T-helper 1 cell (primary cell): ENCODE measurements at places on chromosomes 2 and 18.

DNA sequence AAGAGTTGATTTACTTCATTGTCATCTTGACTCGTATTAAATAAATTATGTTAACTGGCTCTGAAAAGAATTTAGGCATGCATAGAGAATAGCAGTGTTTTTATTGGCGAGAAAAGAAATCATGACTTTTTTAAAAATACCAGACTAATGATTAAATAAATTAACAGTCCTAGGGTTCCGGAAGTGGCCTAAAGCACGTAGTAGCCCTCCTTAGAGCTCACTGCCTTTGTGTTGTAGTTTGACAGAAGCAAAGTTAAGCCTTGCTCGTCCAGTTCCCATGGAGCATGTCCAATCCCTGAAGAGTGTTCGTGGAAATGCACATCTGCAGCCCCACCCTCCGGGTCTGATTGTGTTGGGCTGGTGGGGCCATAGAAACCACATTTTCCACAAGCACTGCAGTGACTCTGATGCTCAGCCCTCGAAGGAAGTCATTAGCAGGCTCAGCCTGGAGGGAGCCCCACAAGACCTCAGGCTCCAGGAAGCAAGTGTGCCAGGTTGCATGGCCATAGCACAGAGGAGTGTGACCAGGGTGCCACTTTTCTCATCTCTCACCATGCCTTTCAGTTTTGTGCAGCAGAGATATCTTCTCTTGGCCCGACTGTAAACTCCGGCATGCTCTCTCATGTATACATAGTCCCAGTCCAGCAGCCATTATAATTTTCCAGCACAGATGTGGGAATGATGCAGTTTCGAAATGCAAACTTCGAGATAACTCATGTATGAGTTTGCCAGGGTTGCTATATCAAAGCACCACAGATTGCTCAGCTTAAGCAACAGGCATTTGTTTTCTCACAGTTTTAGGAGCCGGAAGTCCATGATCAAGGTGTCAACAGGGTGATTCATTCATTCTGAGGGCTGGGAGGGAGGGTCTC, 188.6 kb upstream of the SH3BP4 start:
- no peak for DNase-seq

GRCh38 chr2:140154271-140154670, 1374.1 kb upstream of the NXPH2 start:
- no peak for DNase-seq

DNA sequence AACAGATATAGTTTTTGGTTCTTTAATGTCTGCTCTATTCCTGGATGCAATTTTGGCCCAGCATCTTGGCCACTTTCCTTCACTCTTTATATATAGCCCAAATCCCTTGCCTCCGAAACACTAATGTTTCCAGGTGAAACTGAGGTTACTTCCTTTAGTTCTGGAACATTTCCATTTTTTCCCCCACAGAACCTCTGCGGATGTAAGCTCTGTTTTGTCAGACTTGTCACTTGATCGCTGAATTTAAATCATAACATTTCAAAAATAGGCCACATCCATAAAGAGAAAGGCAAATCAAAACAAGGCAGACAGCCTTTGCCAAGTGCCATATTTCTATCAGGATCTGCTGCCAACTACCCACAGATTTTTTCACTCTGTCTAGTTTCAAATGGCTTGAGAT, 115.1 kb downstream of the ANKRD44 start:
- DNase-seq: no peak

GRCh38 chr2:122885436-122885835, 1130.0 kb downstream of the TSN start:
- DNase-seq: no peak

- DNase-seq: no peak
These were observed 35.9 kb upstream of the LIPG start for GRCh38 chr18:49525981-49526380.

GRCh38 chr18:36066686-36067054, 689 bp downstream of the RPRD1A start:
- DNase-seq: no peak

DNA sequence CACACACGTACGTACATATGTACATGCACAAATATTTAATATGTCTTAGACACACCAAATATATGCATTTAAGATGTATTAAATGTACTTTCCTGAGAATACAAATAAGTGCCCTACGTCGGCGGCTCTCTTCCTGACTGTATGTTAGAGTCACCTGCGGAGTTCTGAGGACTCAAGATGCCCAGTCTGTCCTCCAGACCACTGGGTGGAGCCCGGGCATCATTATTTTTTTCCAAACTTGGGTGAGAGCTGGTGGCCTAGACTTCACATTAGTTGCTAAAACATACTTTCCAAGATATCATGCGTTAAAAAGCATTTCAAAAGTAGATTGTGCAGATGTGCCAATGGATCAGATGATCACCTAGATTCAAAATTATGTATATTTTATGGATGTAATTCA, 2.9 kb downstream of the IL18R1 start:
- no peak for DNase-seq

- no peak for DNase-seq
These were observed 88.1 kb downstream of the ITSN2 start for GRCh38 chr2:24272161-24272802.

- no peak for DNase-seq
These were observed 145.8 kb downstream of the CLIP4 start for GRCh38 chr2:29261003-29261402.

DNA sequence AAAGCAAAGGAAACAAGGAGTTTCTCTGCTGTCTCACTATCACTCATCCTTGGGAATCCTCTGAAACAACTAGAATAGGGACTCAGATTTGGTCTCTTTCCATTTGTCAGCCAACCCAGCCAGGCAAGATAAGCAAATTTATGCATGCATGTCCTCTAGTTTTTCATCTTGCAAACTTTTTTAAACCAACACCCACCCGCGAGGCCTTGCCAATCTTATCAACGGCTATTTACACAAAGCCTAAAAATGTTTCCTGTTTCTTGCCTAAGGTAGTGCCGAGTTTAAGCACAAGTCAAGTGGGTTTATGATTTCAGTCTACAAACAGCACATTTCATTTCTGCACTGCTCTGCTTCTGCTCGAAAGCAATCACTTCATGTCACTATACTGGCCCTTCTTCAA, 240.9 kb downstream of the STK39 start:
- no peak for DNase-seq

GRCh38 chr2:200625282-200625681, 39.5 kb downstream of the AOX1 start:
- no peak for DNase-seq

DNA sequence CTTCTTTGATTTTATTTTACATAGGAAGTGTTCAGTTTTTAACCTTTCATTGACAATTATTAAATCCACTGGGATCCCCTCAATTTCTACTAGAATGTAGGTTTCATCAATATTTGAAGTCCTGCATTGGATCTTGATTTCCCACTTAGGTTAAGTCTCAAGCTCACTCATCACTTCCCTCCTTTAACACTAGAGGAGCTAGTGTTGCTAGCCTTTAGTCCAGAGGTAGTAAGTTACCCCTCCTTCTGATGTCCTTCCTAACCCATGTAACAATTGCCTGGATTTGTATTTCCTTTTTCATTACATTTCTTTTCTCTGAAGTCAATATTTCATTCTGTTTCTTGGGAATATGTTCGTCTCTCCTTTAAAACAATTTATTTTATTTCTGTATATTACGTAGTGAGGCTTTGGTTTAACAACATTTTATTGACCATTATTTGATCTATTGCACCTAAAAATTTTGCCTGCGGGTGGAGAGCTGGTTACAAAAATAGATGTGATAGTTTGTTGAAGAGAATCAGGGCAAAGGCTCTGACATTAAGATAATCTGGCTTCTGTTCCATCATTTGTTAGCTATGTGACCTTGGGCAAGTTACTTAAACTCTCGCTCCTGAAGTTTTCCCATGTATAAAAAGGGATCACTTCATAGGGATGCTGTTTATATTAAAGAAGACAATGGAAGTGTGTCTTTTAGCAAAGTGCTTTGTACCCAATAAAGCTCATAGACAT, 833.0 kb downstream of the SLC4A3 start:
- DNase-seq: no peak

DNA sequence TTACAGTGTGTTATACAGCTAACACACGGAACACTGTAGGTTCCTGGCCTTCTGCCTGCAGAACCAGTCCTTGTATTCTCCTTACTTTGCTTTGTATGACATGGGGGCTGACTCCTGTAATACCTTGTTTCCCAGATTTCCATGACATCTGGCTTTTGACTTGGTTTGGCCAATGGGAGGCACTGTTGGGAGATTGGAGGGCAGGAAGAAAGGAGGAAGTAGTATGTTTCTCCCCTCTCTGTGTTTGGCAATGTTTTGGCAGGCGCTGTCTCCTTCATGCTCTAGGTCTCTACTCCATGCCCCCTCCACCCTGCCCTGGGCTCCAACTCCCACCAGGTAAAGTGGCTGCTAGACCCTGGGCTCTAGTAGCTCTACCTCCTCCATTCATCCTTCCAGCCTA, 331.1 kb upstream of the SLC14A2 start:
- no peak for DNase-seq

GRCh38 chr18:22185273-22185672, 15.9 kb downstream of the GATA6 start:
- DNase-seq: no peak

GRCh38 chr2:216416571-216417307, 4.5 kb downstream of the SMARCAL1 start:
- DNase-seq: no peak

DNA sequence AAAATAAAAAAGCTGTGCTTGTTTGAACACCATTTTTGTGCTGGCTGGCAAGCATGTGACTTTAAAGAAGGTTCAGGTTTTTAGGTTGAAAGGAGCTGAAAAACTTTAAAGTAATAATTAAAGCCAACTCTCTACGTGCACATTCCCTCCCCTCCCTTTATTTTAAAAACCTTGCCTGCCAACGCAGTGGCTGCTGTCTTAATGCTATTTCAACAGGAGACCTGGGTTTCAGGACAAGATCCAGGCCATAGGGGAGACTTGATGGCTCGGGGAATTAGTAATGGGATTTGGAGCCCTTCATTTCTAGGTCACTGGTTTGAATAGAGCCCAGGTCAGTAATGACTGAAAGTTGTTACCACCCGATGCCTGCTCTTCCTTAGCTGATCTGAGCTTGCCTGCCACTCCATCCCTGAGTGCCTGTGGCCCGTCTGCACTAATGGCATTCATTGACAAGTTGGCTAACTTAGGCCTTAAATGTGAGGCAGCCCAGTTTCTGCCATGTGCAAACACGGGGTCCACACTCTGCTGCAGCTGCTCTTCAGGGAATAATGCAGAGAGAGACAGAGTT, 1233.2 kb upstream of the ZEB2 start:
- no peak for DNase-seq

DNA sequence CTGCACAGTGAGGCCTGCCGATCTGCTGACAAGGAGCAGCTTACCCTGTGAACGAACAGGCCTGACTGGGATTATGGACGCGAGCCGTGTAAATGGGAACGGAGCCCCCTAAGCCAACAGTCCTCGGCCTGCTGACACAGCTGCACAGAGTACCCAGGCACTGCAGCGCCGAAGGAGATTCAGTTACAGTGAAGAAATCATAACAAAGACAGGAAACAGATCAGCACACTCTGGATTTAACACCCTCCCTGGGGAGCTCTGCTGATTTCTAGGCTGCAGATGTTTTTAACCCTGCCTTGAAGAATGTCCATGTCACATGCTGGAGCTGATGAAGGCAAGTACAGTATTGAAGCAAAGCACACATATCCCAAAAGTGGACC, 43.4 kb downstream of the COLEC12 start:
- no peak for DNase-seq
